ENCODE measurements at places on chromosomes 5 and 9. TPM values are rescaled to one million over a fixed set of nuclear protein-coding genes. Genes with fewer than 3 reads are reported as not detected.

GRCh38 chr9:77455312-77455927 lies 192.7 kb downstream of the GNA14 start:
- DNase-seq = no peak

The CMYA5 gene
- 0.39 TPM for polyA plus RNA-seq

GRCh38 chr5:93589829-93590215 lies 6.8 kb downstream of the NR2F1 start:
- DNase-seq = no peak

DNA sequence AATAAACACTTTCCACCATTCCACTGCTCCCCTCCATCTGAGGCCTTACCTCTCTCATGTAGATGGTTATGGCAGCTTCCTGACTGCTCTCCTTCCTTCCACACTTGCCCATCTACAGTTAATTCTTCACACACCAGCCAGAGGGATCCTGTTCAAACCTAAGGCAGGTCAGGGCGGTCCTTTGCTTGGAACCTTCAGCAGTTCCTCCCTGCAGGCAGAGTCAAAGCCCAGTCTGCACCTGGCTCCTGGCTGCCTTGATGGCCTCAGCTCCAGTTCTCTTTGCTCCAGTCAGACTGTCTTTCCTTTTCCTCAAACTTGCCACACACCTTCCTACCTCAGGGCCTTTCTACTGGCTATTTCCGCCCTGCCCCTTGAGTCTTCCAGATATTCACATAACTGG lies 30.2 kb upstream of the NR3C1 start:
- no peak for DNase-seq

GRCh38 chr9:79694676-79695400 lies 123.1 kb downstream of the TLE4 start:
- DNase-seq = peak; percentile 92
